Type B pancreatic cell (in vitro differentiated cells): ENCODE measurements at places on chromosomes 6 and 20.

GRCh38 chr6:9463311-9463710, 951.6 kb downstream of the TFAP2A start:
- DNase-seq = no peak

- no peak for DNase-seq
These were observed 25.5 kb upstream of the MAPK13 start for GRCh38 chr6:36104836-36105235.

DNA sequence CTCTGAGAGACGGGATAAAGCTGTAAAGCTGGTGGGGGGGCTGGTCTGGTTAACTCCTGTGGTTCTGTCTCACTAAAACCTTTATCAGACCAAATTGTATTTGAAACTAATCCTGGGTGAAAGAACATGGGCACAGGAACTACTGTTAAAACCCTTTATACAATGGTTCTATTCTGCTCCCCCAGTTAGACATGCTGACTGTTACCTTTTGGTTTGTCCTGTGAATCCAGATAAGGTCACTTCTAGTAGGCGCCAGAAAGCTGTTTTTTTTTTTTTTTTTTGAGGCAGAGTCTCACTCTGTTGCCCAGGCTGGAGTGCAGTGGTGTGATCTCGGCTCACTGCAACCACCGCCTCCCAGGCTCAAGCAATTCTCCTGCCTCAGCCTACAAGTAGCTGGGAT, 29.7 kb downstream of the GSTA4 start:
- DNase-seq = no peak

DNA sequence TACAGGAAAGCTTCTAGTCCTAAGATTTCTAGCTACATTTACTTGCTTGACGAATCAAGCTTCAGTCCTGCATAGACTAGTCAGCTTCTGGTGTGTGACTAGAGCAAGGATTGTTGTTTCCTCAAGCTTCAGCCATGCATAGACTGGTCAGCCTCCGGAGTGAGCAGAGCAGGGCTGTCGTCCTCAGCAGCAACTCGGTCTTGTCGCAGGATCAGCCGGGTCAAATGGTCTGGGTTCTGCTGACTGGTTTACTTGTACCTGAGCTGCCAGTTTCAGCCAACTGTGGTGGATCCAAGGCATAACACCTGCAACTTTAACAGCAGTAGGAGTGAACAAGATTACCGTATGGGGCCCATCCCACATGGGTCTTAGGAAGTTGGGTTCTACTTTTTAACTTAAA, 10.8 kb upstream of the GMPR start:
- no peak for DNase-seq

DNA sequence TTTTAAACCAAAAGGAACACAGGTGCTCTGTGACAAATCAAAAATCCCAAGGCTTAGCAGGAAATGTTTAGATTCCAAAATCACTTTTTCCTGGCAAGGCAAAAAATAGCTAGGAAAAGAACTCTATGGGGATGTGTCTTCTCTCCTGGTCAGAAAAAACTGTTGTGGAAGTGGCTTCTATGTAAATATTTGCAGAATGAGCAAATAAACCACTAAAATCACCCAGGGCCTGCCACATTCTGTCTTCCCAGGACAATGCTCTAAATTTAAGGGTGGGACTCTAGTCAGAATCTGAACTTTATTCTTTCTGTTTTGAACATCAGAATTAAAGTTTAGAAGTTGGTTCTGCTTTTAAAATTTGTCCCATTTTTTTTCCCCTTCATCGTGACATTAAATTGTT, 29.3 kb downstream of the GCM1 start:
- no peak for DNase-seq

GRCh38 chr20:50681359-50682064, 9.8 kb downstream of the RIPOR3 start:
- no peak for DNase-seq

- no peak for DNase-seq
These were observed 37.0 kb downstream of the AKAP7 start for GRCh38 chr6:131172222-131172621.

DNA sequence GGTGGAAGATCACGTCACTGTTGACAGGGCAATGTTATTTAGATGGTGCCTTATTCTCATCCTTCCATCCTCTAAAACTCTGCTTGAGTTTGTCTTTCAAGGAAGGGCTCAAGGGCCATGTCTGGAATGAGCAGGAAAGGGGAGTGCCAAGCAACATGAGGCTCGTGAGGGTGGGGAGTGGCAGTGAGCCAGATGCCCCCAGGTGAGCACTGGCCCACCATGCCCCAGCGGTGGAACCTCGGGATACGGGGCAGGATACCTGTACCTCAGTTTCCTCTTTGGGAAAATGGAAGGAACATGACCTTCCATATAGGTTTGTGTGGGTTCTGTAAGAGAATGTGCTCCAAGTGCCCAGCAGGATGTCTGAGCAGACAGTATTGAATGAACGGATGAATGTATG, 337.4 kb downstream of the TAF4 start:
- no peak for DNase-seq

- DNase-seq = no peak
These were observed 871.2 kb downstream of the TFAP2A start for GRCh38 chr6:9543649-9544048.

GRCh38 chr6:42520786-42521607, 42.8 kb upstream of the UBR2 start:
- DNase-seq = no peak

DNA sequence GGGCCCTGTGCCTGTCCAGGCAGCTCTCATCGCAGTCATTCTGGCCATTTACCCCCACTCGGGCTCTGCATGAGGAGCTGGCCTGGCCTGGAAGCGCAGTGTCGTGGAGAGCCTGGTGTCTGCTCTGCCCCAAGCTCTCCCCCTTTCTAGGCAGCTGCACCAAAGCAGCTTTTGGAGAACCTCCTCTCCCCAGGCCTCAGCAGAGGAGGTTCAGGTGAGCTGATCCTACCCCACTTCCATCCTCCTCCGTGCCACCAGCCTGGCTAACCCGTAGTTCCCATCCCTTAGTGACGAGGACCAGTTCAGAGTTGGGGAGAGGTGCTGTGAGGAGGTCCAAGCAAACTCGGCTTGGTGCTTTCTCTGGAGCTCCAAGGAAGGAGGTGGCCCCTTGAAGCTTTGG, 30.5 kb upstream of the PHACTR3 start:
- peak; percentile 63 for DNase-seq

GRCh38 chr6:8064638-8065518, 689 bp upstream of the BLOC1S5 start:
- DNase-seq = no peak
